ENCODE measurements at places on chromosomes 16 and 17.

DNA sequence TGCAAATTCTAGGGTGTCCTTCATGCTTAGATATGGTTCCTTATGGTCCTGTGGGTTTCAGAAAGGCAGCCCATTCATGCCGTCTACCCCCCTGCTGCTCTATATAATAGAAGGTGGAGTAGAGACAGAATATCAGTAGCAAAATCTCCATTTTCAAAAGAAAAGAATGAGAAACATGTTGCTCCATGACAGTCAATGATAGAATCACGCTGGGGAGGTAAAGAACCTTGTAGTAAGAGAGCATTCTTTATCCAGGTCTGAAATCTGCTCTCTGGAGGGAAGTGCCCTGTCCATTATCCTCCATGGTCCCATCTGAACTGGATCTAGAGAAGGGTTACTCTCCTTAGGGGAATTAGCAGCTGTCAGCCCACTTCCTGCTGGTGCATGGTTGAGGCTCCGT is 272.8 kb downstream of the WWOX start:
- no peak for DNase-seq

GRCh38 chr17:40341808-40342503 is 22.6 kb downstream of the GJD3 start:
- peak; percentile 91 for DNase-seq

- no peak for DNase-seq
These were observed 434.1 kb downstream of the CDH11 start for GRCh38 chr16:64687786-64688185.

GRCh38 chr16:51317575-51317974 is 166.5 kb upstream of the SALL1 start:
- no peak for DNase-seq

- no peak for DNase-seq
These were observed at the start of gene DPEP1 for GRCh38 chr16:89613231-89613953. TSS of gene DPEP1 (plus strand) at chr16:89613642. CDS start at chr16:89630411, 16,769 bp downstream.
